Adrenal gland (tissue), 19 donors: ENCODE measurements at places on chromosomes 4 and X. TPM values are rescaled to one million over a fixed set of nuclear protein-coding genes. Genes with fewer than 3 reads are reported as not detected.

Gene MAGEB10
- total RNA-seq, result not detected

Gene CDS1
- 11.3 TPM for total RNA-seq

Gene GLOD5
- total RNA-seq, result not detected

Gene ADAMTS3
- total RNA-seq, result 13.1 TPM

Gene PNMA6F
- 0.19 TPM for total RNA-seq

Gene GDPD2
- not detected for total RNA-seq

Gene RASL11B
- 4.7 TPM for total RNA-seq

Gene MMRN1
- 10.8 TPM for total RNA-seq

Gene PRRG3
- 0.06 TPM for total RNA-seq

Gene RTL3
- total RNA-seq, result not detected

Gene GAB3
- total RNA-seq, result 11.8 TPM

Gene GAGE1
- total RNA-seq, result not detected

Gene GPR50
- not detected for total RNA-seq

Gene LRIT3
- total RNA-seq, result 0.85 TPM
